SW480 (cell line): ENCODE measurements at places on chromosomes 6 and 20.

DNA sequence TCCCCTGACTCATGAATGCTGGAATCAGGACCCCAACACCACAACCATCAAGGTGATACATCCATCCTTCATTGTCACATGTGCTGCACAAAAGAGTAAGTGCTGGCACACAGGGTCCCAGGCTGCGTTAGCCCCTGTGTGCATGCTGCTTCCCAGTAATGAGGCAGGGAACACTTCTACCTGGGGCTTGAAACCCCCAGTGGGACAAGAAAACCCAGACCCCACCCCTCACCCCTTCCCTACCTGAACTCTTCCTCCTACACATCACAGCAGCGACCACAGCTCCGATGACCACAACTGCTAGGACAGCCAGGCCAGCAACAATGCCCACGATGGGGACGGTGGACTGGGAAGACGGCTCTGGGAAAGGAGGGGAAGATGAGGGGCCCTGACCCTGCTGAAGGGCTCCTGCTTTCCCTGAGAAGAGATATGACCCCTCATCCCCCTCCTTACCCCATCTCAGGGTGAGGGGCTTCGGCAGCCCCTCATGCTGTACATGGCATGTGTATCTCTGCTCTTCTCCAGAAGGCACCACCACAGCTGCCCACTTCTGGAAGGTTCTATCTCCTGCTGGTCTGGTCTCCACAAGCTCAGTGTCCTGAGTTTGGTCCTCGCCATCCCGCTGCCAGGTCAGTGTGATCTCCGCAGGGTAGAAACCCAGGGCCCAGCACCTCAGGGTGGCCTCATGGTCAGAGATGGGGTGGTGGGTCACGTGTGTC, 2.0 kb downstream of the HLA-B start:
- no peak for DNase-seq

- no peak for DNase-seq
Measured at GRCh38 chr6:33708516-33709204, 2.8 kb downstream of the UQCC2 start.

DNA sequence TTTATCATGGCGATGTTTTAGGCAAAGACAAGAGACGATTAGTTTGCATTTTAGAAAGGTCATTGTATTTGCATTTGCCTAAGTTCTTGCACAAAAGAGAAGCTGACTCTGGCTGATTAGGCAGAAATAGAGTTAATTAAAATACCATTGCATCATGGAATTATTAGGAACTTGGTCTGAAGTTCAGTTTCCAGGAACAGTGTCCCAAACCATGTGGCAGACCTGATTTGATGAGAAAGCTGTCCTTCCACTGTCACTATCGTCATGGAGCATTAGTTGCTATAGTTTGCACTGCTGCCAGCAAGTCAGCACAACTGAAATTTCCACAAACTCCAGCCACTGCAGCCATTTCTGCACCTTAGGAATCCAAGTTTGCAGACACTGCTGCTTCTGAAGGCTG, 24.3 kb upstream of the MCUR1 start:
- DNase-seq = no peak

GRCh38 chr6:118565311-118565960, 17.3 kb downstream of the PLN start:
- peak; percentile 23 for DNase-seq

- no peak for DNase-seq
Measured at GRCh38 chr20:5691918-5692618, 58.1 kb upstream of the SHLD1 start.

- peak; percentile 35 for DNase-seq
Measured at GRCh38 chr20:6940048-6940447, 172.6 kb downstream of the BMP2 start.

- DNase-seq = no peak
Measured at GRCh38 chr6:149305372-149305771, 12.1 kb upstream of the TAB2 start.

DNA sequence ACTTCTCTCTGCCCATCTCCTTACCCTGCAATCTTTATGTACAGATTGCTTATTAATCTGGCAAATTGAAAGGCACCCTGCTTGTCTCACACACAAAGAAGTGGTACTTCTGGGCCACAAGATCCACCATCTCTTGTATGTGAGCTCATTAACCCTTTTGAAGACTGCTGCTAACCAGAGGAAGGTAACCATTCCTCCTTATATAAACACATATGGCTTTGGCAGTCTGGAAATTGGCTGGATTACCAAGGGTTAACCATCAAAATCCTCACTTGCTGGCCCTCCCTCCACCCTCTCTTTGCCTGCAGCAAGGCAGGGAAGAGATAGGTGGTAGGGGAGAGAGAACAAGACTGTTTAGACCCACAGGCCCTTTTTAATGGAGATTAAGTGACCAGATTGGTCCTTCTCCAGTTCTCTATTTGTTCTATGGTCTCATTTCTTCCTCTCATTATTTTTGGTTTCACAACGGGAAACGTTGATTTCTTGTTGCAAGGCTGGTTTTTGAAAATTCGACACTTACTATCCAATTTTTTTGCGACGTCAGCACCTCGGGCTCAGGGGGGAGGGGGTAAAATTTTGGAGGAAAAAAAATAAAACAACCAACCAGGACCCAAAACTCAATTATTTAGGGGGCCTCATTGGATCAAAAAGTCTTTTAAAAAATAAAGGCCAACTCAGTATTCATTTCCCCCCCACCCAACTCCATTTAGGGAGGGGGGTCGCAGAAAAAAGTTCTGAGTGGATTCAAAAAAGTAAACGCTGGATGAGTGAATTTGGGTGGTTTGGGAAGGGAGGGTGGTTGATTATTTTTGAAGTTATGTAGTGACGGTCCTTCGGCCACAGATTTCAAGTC, 859 bp downstream of the PPP1R10 start:
- DNase-seq = peak; percentile 50

- DNase-seq = peak; percentile 0
Measured at GRCh38 chr6:77492530-77492929, 29.2 kb upstream of the HTR1B start.

DNA sequence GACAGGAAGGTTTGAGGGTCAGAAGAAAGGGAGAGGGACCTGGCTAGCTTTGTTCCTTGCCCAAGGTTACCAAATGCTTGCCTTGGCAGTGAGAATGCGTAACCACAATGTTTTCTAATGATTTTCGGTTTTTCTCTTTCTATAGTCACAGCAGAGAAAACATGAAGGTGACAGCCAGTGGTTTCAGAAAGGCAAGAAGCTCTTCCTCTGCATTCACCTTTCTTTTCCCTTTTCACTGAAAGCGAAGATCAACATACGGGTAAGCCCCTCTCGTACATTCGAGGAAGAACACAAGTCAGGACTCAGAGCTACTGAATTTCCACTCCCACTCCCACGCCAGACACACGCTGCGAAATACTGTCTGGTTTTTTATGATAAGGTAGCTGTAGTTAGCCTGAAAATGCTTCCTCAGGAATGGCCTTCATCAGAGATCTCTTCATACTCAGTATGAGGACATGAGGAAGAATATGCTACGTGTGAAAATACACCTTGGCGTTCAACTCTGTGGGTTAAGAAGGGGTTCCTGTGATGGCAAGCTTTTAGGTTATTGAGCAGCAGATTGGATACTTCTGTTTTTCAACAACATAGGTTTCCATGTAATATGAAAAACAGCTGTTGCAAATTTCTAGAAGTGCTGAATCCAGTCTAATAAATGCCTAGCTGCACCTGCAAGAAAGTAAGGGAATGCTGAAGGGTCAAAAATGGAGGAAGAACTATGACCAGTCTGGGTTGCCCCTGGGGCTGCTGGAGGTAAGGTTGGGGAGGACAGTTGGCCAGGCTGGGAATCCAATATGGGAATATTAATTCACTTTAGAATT, 7.4 kb upstream of the CD83 start:
- DNase-seq = no peak

DNA sequence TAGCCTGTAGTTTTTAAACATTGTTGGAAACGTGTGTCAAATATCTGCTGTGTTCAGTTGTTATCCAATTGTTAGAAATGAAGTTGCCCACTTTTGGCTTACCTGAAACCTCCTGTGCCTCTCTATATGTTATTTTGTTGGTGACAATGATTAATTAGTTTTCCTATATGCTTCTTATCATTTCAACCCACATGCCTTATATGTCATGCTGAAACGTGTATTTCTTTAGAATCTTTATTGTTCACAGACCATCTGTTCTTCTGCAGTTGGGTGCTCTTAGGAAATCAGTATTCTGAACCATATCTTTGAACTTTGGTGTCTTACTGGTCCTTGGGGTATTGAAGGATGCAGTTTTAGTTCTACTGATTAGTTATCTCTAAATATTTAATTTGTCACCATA, 91.2 kb upstream of the SCGN start:
- DNase-seq = no peak

GRCh38 chr6:113763876-113764275, 93.3 kb upstream of the MARCKS start:
- DNase-seq = no peak

DNA sequence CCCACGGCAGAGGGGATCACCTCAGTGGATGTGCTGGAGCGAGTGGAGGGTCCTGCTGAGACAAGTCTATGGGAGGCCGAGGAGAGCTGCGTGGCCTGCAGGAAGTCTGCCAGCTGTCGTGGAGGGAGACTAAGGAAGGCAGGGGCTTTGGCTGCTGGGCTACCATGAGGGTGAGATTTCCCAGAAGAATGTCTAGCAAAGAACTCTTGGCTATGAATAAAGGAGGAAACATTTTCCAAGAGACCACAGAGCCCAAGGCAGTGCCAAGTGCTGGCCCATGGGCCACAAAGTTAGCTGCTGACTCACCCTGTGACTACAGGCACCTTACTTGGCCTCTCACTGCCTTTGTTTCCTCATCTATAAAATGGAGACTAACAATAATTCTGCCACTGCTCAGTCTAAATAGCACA, 73.4 kb downstream of the PRDM1 start:
- DNase-seq = no peak

DNA sequence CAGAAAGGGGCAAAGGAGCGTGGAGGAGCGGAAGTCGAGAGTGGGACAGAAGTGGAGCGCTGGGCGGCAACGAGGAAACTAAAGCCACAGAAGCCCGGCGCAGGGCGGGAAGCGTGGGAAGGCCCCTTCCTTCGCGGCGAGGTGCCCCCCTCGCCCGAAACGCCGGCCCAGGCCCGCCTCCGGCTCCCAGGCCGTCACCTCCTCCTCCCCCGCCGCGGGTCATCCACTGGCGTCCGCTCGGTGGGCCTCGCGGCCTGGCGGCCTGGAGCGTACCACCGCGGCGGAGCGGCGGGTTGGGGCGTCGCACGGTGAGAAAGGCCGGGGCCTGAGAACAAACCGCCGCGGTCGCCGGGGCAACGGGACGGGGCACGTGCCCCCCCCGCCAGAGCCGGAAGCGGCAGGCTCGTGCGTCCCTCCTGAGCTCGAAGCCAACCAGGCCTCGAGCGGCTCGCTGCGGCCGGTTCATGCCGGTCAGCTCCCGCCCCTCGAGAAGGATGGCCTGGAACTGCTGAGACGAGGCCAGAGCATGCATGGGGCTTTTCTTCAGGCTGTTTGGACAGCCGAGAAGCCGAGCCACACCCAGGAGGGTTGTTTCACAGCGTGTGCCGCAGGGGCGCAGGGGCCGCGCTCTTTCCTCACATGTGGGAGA, at the start of gene TCP11:
TSS of gene TCP11 (minus strand) at position 333 of the 649 bp plus-strand sequence. CDS start 469 bp downstream, outside the sequence.
- DNase-seq = no peak

DNA sequence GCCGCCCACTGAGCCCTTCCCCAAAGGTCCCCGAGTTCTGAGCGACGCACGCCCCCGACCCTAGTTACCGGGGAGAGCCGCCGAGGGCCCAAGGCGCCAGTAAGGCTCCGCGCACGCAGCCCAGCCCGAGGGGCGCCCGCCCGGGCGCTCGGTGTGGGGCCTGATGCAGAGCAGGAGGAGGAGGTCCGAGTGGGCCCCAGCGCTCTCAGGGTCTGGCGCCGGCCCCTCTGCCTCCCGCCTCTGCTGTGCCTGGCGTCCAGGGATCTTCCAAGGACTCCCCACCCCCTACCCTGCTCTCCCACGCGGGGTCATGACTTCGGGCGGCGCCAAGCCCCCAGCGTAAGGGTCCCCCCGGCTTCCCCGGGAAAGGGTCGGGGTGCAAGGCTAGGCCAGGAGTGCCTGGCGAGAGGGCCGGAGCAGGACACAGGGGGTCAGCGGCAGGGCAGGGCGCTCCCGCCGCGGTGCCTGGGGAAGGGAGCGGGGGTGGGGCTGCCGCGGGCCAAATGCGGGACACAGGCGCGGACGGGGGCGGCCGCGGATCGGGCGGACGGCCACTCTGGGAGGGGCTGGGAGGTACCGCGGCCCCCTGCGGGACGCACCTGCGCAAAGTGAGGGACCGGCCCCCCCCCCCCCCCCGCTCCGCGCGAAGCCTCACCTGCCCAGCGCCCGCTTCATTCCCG, 637 bp downstream of the ABHD12 start:
- DNase-seq = peak; percentile 34

- DNase-seq = no peak
Measured at GRCh38 chr6:41374618-41375590, 39.5 kb downstream of the NCR2 start.

DNA sequence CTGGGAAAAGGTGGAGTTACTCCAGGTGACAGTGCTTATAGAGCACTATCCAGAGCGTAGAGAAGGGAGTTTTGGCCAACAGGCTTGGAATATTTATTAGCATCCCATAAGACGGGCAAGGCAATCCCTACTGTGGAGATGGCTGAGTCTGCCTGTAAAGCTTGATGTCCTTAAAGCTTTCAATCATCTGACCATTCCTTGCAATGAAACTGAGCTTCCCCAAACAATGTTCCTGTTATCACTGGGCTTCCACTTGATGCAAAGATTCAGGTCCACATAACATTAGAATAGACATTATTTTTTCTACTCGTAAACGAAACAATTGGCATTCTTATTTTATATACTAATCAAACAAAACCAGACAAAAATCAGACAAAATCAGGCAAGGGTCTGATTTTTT, 48.4 kb upstream of the PIM1 start:
- no peak for DNase-seq

- no peak for DNase-seq
Measured at GRCh38 chr20:60102665-60103210, 144.5 kb downstream of the CDH26 start.
